ENCODE measurements at places on chromosomes 16 and 17.

GRCh38 chr16:11278681-11279628, 2.2 kb downstream of the PRM1 start:
- DNase-seq: no peak

GRCh38 chr16:72210555-72210954, 38.6 kb upstream of the PMFBP1 start:
- DNase-seq: no peak

- no peak for DNase-seq
These were observed 41.0 kb downstream of the RAI1 start for GRCh38 chr17:17722081-17722905.

- DNase-seq: no peak
These were observed 11.2 kb upstream of the EEF2K start for GRCh38 chr16:22194707-22195444.

GRCh38 chr17:36923814-36924221, 13.5 kb upstream of the LHX1 start:
- DNase-seq: no peak

- peak; percentile 84 for DNase-seq
These were observed 893 bp downstream of the POLR3E start for GRCh38 chr16:22297871-22298733.

DNA sequence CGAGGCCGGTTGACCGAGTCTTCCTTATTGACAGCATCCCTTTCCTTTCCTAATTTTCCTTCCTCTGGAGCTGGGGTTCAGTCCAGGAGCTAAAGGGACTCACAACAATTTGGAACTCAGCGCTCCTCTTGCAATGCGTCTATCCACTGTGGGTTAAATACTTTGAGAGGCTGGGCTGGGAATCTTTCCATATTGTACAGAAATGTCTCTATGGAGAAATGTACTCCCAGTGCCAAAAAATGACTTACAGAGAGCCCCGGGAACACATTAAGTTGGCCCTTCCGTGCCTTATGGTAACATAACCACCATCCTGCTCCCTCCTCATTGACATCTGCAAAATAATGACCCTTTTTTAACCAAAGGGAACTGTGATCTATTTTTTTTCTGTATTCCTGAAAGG, 192.8 kb downstream of the FTO start:
- no peak for DNase-seq

DNA sequence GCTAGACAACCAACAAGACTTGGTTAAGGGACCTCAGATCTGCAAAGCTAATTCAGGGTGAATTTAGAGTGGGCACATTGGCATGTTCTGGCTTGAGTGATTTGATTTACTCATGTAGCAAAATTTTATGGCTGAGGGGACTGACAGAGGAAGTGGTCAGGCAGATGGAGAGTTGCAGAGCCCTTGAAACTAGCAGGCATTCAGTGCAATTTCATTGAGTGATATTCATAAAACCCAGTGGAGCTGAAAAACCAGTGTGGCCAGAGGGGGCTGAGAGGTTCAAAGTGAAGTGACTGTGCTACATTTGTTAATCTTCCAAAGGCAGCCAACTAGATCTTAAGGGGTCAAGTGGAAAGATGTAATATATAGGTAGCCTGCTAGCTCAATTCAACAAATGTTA, 2.2 kb upstream of the TMEM94 start:
- peak; percentile 83 for DNase-seq

GRCh38 chr17:2959371-2960130, 103.9 kb downstream of the OR1D5 start:
- no peak for DNase-seq

GRCh38 chr16:50519602-50520001, 28.6 kb upstream of the NKD1 start:
- no peak for DNase-seq

- no peak for DNase-seq
These were observed 2.1 kb downstream of the ARHGAP23 start for GRCh38 chr17:38430316-38430715.

GRCh38 chr16:49495596-49496355, 122.2 kb downstream of the C16orf78 start:
- DNase-seq: no peak

DNA sequence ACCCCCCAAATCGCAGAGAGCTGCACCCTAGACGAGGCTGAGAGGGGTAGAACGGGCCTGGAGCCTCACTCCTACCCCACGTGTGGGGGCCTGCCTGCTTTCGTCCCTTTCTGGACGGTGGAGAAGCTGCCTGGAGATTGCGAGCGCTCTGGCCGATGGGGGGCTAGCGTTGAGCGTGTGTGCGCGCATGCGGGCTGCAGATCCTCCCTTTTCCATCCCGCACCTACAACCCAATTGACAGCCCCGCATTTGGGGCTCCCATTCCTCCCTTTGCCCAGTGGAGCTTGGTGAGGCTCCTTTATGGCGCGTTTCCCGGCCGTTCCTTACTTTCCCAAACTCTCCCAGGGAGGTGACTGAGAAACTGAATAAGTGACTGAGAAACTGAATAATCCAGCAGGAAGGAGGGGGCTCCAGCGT, 907 bp upstream of the ESRP2 start:
- DNase-seq: no peak

DNA sequence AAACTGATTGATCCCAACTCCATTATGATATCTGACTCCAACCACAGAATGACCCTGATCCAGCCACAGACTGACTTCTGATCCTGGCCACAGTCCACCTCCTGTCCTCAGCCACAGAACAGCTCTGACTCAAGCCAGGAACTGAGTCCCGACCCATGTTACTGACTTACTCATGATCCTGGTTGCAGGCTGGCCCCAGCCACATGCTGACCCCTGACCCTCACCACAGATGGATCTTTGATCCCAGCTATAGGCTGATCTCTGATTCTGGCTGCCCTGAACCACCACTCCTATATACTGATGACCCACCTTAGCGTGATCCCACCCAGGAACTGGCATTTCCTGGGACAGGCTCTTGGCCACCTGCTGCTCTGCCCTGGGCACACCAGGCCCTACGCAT, 32.2 kb upstream of the IL21R start:
- no peak for DNase-seq

GRCh38 chr16:85046472-85046916, 18.9 kb downstream of the KIAA0513 start:
- no peak for DNase-seq

DNA sequence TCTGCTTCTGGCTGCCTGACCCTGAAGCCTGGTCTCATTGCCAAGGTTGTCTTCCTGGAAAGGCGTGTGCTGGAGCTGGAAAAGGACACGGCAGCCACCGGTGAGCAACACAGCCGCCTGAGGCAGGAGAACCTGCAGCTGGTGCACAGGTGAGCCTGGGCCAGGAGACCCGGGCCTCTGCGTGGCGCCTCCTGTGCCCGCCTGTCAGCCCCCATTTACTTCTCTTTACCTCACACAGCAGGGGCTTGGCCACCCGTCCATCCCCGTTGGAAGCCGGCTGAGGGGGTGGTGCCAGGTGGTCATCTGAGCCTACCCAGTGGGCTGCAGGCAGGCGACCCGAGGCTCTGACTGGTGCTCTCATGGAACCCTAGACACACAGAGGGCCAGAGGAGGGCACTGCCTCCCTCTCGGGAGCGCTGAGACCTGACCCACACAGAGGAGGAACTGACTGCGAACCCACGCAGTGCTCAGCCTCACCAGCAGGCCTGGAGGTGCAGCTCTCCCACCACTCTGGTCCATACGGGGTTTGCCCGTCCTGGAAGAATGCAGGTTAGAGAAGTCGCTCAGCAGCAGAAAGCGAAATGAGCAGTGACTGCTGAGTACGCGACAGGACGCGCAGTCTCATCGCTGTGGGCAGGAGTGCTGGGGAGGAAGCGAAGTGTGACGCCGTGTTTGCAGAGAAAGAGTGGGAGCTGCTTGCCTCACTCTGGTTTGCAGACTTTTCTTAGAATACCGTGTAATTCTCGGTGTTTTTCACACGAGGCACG, 21.9 kb upstream of the CAPN15 start:
- no peak for DNase-seq

DNA sequence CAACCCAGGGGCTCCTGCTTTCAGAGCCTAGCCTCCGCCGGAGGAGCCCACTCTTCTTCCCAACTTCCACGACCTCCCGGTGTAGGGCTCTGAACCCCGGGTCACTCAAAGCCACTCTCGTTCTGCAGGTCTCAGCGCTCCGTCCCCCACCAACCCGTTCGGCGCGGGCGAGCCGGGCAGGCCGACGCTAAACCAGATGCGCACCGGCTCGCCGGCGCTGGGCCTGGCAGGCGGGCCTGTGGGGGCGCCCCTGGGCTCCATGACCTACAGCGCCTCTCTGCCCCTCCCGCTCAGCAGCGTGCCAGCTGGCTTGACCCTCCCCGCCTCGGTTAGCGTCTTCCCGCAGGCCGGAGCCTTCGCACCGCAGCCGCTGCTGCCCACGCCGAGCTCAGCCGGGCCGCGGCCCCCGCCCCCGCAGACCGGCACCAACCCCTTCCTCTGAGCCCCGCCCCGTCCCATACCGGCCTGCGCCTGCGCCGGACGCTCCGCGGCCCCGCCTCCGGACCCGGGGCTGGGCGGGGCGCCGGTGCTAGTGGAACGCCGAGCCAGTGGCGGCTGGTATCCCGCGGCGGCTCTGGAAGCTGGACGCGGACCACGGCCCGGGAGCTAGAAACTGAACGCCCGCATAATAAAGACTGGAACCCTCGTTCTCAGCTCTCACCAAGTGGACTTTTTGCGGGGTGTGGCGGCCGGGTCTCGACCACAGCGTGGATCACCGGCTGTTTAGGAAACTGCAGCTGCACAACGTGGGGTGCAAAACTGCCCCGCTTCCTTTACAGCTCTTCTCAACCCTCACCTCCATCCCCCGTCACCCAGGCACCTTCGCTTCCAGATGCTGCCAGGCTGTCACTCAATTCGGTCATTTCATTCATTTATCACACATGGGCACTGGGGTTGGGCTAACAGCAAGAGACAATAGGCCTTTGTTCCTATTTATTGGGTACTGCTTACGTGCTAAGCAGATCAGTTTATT, 5.0 kb upstream of the SPATA20 start:
- DNase-seq: peak; percentile 57

DNA sequence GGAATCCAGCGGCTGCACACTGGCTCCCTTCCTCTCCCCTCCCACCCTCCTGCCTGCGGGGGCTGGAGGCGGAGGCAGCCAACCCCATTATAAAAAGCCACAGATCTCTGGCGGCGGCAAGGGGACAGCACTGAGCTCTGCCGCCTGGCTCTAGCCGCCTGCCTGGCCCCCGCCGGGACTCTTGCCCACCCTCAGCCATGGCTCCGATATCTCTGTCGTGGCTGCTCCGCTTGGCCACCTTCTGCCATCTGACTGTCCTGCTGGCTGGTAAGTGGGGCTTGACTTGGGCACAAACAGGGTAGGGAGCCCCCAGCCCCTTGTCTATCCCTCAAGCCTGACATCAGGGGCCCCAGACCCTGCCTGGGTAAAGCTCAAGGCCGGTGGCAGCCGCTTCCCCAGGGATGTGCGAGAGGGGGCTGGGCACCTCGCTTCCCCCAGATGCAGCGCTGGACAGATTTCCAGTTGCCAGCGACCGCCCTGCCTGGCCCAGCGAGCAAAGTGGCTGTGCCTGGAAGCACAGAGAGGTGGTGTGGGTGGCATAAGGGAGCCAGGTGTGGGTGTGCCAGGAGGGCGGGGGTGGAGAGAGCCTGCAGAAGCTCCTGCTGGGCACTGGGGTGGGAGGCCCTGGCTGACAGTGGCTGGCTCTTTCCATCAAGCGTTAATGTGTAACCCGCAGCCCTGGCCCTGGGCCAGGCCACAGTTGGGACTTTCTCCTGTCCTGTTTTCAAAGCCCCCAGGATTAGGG, at the start of gene CX3CL1:
Gene CX3CL1 (plus strand): TSS at position 119 of the 745 bp plus-strand sequence. CDS start 79 bp downstream, at position 198.
- DNase-seq: no peak

DNA sequence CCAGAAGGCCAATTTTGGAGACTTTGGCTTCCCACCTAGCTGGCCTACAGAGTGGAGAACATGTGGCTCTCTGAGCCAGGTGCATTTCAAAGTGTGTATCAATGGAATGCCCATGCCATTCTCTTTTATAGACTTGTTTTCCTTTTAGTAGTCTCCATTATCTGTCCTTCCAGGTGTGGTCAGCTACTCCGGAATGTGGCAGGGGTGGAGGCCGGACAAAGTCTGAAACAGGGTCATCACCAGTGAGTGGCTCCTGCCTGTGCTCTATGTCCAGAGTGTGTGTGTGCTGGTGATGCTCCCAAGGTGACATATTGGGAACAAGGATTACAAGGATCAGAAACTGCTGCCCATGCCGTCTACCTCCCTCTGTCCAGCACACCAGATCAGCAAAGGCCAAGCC, 3.8 kb upstream of the TMEM220 start:
- DNase-seq: no peak

DNA sequence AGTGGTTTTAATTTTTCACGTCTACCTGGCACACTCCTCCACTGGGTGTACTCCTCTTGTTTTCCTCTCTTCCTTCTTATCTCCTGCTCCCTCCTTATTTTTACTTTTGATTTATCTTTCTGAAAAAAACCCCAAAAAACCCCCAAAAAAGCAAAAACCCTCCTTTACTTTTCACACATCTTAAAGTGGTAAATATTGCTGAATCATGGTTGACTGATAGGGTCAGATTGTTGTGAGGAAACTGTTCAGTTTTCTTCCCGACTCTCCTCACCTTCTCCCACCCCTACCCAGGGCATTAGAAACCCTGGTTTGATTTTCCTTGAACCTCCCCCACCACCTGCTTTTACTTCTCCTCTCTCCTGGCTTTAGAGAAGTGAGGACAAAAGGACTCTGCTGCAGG, 25.4 kb downstream of the ARHGAP44 start:
- DNase-seq: no peak

GRCh38 chr16:19748389-19749168, 30.5 kb downstream of the IQCK start:
- DNase-seq: no peak

- DNase-seq: no peak
These were observed at the start of gene SEZ6 for GRCh38 chr17:29005936-29006511. TSS of gene SEZ6 (minus strand) at chr17:29006033. CDS start at chr17:29005869, 164 bp downstream.

GRCh38 chr17:82787081-82787848, 35.4 kb downstream of the TBCD start:
- DNase-seq: no peak

DNA sequence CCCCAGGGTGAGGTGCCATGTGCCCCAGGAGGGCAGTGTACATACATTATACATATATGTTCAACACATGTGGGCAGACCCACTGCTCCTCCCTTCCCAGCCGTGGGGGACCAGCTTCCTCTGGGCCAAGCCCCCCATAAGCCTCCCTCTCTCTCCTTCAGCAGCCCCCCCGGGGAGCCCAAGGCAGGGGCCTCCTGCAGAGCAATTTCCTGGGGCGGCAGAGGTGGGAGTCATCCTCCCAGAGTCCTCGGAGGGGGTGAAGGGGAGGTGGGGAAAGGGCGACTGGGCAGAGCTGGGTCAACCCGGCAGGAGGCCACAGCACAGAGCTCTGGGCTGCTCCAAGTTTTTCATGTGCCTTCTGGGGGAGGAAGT, 235.1 kb downstream of the ZNF423 start:
- no peak for DNase-seq
